H7 (cell line): ENCODE measurements at places on chromosomes 13 and 19.

- no peak for DNase-seq
These were observed 313.2 kb downstream of the UQCRFS1 start for GRCh38 chr19:28899703-28900102.

- no peak for DNase-seq
These were observed 2.2 kb downstream of the ABCA7 start for GRCh38 chr19:1041835-1042685.

- DNase-seq = no peak
These were observed 17.7 kb downstream of the TMEM272 start for GRCh38 chr13:51827254-51827653.

DNA sequence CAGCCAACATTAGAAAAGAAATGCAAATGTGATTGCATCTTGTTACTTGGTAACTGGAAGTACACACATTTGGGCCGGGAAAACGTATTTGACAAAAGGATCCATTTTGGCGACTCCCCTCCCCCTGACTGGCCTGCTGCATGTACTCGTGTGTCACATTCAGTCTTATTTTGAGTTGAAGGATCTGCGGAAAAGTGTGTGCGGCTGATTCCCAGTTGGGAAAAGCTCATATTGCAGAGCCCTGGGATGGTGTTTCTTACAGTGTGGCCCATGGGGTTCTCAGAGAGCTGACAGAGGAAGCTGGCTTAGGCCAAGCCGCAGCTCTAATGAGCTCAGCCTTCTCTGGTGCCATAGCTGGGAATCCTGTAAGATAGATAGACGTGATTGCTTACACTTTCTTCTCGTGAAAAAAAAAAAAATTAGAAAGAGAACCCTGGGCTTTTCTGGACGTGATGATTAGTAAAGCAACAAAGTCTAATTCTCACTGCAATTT is 170.3 kb upstream of the ARGLU1 start:
- DNase-seq = no peak

DNA sequence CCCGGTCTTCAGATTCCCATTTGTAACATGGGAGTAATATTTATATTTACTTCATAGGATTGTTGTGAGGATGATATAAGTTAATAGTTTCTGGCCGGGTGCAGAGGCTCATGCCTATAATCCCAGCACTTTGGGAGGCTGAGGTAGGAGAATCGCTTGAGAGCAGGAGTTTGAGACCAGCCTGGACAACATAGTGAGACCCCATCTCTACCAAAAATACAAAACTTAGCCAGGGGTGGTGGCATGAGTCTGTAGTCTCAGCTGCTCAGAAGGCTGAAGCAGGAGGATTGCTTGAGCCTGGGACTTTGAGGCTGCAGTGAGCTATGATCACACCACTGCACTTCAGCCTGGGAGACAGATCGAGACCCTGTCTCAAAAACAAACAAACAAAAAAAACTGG is 11.2 kb downstream of the CATSPERG start:
- no peak for DNase-seq

DNA sequence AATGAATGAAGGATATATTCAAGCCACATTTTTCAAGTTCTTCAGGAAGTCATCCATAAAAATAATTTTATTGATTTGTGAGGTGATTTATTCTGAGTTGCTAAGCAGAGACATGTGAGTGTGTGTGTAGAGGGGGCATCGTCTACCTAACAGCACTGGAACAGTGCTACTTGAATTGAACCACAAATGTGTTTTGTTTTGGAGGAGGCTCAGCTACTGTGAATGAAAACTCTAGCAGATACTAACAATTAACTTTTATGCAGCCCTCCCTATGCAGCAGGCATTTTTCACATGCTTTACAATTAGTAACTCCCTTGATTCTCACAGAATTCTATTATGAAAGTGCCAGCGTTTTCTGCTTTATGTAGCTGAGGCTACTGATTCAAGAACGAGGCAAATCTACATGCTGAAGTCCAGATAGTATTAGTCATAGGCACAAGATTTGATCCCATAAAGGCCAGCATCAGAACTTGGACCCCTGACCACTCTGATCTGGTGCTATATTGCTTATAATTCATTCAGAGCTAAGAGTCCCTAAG is 103.7 kb downstream of the MYO16 start:
- no peak for DNase-seq

- no peak for DNase-seq
These were observed 26.7 kb upstream of the POU2F2 start for GRCh38 chr19:42158926-42159325.

DNA sequence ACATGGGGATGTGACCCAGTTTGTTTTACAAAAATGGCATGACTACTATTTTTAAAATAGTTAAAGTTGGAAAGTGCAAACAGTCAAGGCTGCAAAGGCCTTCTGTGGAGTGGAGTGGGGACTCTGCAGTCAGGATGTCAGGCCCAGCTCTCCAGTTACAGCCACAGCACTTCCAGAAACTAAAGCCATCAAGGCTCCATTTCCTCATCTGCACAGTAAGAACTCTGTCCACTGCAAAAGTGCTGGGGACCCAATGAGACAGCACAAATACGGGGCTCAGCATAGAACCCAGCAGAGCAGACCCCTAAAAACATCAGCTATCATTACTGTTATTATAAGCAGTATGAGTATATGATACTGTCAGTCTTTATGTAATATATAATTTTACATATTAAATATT is 73.6 kb downstream of the SACS start:
- DNase-seq = no peak

GRCh38 chr19:7391218-7391670 is 42.5 kb downstream of the ARHGEF18 start:
- DNase-seq = peak; percentile 3

GRCh38 chr19:49637821-49638738 is 1.9 kb downstream of the RRAS start:
- peak; percentile 88 for DNase-seq

DNA sequence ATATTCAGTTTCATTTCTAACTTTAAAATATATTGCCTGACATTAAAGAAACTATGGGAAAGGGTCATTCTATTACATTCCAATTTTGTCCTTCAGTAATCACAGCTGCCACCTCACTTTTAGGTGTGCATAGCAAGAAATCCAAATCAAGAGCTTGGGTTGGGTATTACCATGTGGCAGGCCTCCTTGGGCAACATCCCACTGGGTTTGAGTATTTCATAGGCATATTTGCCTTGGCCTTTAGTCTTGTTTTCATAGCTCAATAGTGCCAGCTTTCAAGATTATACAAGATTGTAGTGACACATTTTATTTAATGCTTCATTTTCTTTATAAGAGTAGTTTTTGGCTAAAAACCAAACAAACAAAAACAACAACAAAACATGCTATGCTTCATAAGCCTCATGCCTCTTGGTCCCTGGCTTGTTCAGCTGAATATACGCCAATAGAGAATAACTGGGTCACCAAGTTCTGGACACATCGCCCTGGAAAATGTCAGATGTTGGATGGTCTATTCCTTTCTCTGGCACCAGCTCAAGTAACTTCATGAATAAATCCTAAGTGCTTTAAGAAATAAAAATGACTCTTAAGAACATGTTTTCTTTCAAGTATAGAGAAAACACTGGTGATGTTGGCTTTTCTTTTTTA is 167.4 kb upstream of the STARD13 start:
- no peak for DNase-seq

GRCh38 chr19:18202778-18203407 is 949 bp downstream of the RAB3A start:
- peak; percentile 87 for DNase-seq

GRCh38 chr13:103200118-103200885 is 134.1 kb upstream of the SLC10A2 start:
- DNase-seq = no peak

DNA sequence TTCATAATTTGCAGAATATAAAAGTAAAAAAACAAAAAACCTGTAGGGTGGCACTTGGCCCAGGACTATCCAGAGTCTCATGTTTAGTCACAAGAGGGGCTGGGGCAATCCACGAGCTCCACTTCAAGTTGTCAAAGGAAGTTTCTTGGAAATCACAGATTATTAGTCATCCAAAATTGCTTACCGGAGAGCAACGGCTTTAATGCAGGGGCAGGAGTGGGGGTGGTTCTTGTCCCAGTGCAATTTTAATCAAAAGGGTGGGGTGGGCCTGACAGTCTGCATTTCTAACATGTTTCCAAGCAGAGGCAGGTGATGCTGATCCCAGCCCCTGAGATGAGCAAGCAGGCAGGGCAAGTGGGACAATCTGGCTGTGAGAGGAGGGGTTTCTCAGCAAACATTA is 233.9 kb downstream of the ABCC4 start:
- no peak for DNase-seq

GRCh38 chr13:50085063-50085462 is 69.8 kb downstream of the KCNRG start:
- peak; percentile 33 for DNase-seq

DNA sequence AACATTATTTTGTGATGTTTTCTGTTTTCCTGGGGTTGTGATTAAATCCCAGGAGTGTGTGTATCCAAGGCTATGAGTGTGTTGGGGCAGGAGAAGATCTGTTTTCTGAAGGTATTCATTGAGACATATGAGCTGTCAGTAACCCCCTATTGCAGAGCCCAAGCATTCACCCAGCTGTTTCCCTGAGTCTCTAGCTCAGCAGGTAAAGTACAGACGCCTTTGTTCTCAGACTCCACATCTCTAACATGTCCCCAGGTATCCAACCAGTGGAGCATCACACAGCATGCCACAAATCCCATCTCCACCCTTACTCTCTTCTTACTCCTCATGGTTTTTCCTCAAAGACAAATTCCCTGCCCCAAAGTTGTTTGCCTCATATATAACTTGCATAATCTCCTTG is 213.6 kb downstream of the PCDH20 start:
- peak; percentile 13 for DNase-seq

GRCh38 chr19:55466241-55466614 is 1.7 kb upstream of the C19orf85 start:
- DNase-seq = no peak

DNA sequence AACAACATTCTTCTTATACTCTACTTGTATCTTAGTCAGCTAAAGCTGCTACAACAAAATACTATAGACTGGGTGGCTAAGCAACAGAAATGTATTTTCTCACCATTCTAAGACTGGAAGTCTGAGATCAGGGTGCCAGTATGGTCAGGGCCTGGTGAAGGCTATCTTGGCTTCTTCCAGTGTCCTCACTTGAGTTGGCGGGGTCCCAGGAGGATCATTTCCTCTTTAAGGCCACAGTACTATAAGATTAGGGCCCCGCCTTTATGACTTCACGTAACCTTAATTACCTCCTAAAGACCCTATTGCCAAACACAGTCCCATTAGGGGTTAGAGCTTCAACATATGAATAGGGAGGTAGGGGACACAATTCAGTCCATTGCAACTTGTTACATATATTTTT is 30.7 kb upstream of the DOCK9 start:
- no peak for DNase-seq

DNA sequence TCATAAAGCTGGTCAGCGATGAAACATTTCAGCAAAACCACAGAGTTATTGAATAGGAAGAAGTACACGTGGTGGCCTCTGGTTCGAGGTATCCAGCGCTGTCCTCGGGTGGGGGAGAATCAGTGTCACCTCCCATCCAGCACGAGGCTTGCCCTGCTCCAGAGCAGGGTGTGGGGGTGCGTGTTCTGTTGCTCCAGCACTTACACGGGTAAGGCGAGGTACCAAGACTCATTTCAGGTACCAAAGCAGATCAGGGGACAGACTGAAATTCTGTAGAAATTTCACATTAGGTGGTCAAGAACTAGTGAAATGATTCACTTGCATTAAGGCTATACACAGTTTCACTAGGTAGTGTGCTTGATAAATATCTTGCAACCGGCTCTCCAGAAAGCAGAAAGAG is 164.2 kb upstream of the SOX1 start:
- DNase-seq = no peak

DNA sequence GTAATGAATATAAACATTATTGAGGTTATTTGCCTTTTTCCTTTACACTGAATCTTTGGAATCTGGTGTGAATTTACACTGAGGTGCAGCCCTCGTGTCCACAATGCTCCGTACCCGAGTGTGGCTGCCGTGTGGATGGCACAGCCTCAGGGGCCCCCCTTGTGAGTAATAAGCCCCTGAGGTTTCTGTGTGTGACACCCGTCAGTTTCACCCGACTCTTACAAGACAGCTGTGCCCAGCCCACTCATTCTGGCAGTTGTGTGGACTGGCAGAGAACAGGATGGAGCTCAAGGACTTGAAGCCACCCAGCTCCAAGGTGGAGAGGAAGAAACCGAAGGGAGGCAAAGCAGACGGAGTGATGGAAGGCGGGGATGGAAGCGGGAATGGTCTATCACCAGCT is 7.8 kb downstream of the PROZ start:
- DNase-seq = no peak

- no peak for DNase-seq
These were observed 99.5 kb upstream of the TMTC4 start for GRCh38 chr13:100773923-100774663.

DNA sequence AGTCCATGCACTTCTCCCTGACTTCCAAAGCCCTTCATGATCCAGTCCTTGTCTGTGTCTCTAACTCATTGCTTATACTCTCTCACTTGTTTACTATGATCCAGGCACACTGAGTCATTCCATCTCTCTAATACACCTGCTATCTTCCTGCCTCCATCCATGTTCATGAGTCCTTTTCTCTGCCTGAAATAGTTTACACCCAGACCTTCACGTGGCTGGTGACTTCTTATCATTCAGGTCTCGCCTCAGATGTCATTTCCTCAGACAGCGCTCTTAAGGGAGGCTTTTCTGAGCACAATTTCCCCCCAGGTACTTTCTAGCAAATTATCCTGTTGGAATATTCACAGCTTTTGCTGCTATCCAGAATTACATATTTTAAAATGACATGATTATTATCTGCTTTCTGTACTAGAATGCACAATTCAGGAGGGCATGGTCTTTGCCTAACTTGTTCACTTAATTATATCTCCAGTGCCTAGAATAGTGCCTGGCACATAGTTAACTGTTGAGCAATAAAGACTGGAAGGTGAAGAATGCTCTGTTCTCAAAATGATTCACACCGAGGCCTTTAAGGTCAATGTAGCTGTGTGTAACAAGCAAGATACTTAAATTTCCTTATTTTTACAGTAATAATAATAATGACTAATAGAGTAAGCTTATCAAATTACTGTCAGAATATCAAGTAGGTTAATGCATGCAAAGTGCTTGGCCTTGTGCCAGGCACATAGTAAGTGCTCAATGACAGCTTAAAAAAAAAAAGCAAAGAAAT is 183.7 kb upstream of the SPRY2 start:
- no peak for DNase-seq

- DNase-seq = no peak
These were observed 17.2 kb downstream of the FGF21 start for GRCh38 chr19:48772503-48772953.

GRCh38 chr13:109212650-109213049 is 573.7 kb downstream of the IRS2 start:
- DNase-seq = no peak

GRCh38 chr13:66378894-66379293 is 851.2 kb downstream of the PCDH9 start:
- no peak for DNase-seq

GRCh38 chr19:7746903-7747884 is at the start of gene CD209:
TSS of gene CD209 (minus strand) at chr19:7747534. CDS start at chr19:7747511, 23 bp downstream.
- DNase-seq = peak; percentile 47

- no peak for DNase-seq
These were observed 3.6 kb upstream of the DAND5 start for GRCh38 chr19:12965812-12966135.
